Astrocyte of the spinal cord (primary cell): ENCODE measurements at places on chromosomes 1 and 21.

DNA sequence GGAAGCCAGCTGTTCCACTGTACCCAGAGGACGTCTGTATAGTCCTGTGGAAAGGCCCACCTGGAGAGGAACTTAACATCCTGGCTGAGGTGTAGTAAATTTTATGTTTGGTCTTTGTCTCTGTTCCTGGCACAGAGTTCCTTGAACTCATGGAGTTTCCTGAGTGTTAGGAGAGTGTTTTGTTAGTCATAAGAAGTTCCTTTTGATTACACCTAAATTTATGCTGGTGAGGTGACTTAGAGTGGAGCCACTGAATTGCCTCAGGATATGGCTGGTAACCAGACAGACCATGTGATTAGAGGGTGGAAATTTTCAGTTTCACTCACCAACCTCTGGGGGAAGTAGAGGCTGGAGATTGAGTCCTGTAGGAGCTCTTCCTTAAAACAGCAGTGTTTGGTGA is 57.9 kb downstream of the RASAL2 start:
- no peak for DNase-seq

- DNase-seq: no peak
These were observed 4.5 kb upstream of the GADD45A start for GRCh38 chr1:67680486-67680885.

- no peak for DNase-seq
These were observed 270.6 kb downstream of the NFIA start for GRCh38 chr1:61352845-61353435.

DNA sequence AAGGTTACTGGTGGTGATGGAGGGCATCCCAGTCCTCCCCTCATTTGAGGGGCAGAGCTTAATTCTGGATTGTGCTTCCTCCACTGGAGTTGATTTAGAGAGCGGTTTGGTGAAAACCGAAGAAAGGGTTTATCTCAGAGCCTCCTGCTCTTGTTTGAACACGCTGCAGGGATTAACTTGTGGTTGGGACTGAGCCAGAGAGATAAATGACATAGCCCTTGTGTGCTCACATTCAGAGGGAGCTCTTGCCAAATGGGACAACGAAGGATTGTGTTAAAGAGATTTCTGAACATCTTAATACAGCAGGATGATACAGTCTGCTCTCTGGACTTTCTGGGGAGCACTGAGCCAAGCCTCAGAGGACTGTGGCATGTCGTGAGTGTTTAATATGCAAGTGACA is 308.2 kb downstream of the DISC1 start:
- no peak for DNase-seq

- DNase-seq: no peak
These were observed 480 bp upstream of the MIS18A start for GRCh38 chr21:32279377-32279680.

- no peak for DNase-seq
These were observed 39.2 kb upstream of the LRRC8D start for GRCh38 chr1:89781494-89782126.

- DNase-seq: peak; percentile 80
These were observed 500.6 kb downstream of the DISC1 start for GRCh38 chr1:232127190-232127589.

GRCh38 chr1:233527818-233528217 is 86.1 kb upstream of the KCNK1 start:
- no peak for DNase-seq

- DNase-seq: no peak
These were observed 70.3 kb downstream of the HSF2BP start for GRCh38 chr21:43588957-43589356.

- DNase-seq: no peak
These were observed 51.7 kb downstream of the WLS start for GRCh38 chr1:68180441-68181164.

- DNase-seq: no peak
These were observed 23.3 kb downstream of the COLGALT2 start for GRCh38 chr1:184014271-184014670.

DNA sequence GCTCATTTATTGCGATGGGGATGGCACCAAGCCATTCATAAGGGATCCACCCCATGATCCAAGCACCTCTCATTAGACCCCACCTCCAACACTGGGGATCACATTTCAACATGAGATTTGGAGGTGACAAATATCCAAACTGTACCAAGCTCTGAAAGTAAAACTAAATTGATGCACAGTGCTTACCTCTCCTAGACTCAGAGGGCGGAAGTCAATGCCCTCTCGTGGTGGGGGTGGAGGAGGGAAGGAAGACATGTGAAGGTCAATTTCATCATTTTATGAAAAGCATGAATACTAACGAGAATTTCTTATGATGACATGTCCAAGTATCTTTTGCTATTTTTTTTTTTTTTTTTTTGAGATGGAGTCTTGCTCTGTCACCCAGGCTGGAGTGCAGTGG is 120.0 kb downstream of the PGBD5 start:
- DNase-seq: no peak

DNA sequence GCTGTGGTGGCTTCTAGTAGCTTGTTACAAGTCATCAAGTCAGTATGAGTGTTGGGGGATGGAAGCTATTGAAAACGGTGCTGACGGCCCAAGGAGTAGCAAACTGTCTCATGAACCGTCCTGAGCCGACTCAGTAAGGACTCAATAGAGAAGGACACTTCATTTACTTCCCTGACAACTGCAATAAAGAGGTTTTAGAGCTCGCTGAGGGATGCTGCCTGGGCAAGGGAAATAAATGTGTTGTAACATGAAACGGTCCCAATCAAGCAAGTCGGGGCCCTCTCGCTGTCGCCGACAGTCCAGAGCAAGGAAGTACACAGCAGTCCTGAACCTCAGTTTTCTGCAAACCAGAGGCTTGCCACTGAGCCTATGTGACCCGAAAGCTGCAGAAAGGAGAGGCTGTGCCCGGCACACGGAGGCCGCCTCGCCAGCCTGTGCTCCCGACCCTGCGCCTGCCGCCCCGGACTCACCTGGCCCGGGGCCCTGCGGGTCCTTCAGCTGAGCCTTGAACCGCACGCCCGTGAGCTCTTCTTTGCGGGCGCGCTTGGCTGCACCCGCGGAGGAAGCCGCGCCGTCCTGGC is 423 bp downstream of the URB1 start:
- DNase-seq: peak; percentile 10

GRCh38 chr1:59401581-59401980 is 104.7 kb downstream of the FGGY start:
- no peak for DNase-seq

- no peak for DNase-seq
These were observed 133.7 kb upstream of the COA6 start for GRCh38 chr1:234239515-234239914.

GRCh38 chr1:226350519-226350865 is 41.5 kb upstream of the LIN9 start:
- DNase-seq: no peak

GRCh38 chr1:63593303-63593885 is at the start of gene PGM1:
Gene PGM1, plus strand, starts transcription at chr1:63593411. Its CDS starts 78 bp downstream, at chr1:63593489.
- peak; percentile 69 for DNase-seq

DNA sequence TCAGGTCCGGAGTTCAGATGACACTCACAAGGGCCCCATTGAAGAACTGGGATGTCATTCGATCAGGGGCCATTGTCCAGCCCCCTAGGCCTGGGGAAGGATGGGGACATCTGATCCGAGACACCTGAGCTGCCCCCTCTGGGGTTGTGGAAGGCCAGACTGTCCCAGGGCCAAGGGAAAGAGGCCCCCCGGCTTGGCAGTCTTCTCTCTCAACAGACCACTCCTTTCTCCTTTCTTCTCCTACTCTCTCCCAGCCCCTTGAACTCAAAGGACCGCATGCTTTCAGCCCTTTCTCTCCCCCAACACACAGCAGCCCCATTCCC is 1.1 kb downstream of the S100A1 start:
- DNase-seq: no peak

- peak; percentile 89 for DNase-seq
These were observed 41.7 kb upstream of the ZNF326 start for GRCh38 chr1:89953131-89953626.

GRCh38 chr1:223210788-223211120 is 67.7 kb upstream of the TLR5 start:
- no peak for DNase-seq

- DNase-seq: no peak
These were observed 310.2 kb upstream of the AJAP1 start for GRCh38 chr1:4344065-4344732.

- DNase-seq: no peak
These were observed 2.0 kb upstream of the GJB3 start for GRCh38 chr1:34779005-34779404.

GRCh38 chr1:240170266-240170665 is 78.6 kb downstream of the FMN2 start:
- no peak for DNase-seq

GRCh38 chr1:75668813-75669212 is 55.7 kb upstream of the ACADM start:
- no peak for DNase-seq

DNA sequence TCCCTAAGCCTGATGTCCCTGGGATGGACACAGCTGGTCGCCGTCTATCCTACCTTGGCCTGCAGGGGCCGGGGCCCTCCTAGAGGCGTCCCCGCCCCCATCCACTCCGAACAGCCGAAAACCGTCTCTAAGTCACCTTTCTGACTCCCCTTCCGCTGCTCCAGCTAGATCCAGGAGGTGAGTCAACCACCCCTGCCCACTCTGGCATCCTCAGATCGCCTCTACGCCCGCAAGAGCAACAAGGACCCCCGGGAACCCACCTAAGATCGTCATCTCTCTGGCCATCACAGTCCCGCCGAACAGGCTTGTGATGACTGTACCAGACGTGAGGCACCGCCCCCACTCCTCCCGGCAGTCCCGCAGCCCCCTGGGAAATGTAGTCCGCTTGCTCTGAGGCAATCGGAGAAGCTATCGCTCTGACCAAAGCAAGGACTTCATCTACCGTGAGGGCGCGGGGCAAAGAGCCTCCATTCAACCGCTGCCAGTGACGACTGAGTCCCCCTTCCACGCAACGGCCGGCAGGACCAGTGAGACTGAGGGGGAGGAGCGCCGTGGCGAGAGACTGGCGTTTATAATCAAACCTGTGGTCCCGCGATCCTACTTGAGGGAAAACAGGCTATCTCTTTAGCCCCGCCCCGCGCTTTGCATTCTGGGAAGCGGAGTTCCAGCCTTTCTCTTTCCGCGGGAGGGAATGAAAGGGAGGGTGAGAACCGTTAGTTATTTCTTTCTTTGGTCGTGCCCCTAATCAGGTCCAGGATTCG is at the start of gene HSPA13:
Gene HSPA13, minus strand, starts transcription at position 312 of the 761 bp plus-strand sequence. Its CDS starts 27 bp downstream, at position 285.
- peak; percentile 100 for DNase-seq

GRCh38 chr1:35674111-35674510 is 32.8 kb upstream of the PSMB2 start:
- no peak for DNase-seq

GRCh38 chr1:54016343-54017282 is 1.4 kb downstream of the LDLRAD1 start:
- DNase-seq: peak; percentile 39

DNA sequence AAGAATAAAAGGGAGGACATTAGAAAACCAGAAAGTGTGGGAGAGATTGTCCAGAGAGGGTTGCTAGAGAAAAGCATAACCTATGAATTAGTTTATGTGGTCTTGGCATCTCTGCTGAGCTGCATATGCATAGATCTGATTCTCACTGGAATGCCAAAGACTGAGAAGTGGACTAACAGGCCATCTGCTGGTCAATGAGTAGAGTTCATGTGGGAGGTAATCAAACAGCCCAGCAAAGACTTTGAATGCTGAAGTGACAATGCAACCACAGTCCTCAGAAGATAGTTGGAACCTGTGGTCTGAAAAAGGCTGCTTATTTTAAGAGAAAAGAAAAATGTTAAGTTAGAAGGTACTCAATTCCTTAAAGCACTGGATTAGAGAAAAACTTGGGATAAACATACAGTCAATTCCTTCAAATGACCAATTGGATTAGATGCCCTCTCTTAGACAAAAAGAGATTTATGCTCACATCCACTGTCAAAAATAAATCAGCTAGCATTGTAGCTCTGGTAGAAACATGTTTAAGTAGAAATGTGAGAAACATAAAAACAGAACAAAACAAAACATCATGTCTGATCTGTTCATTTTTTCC is 382.8 kb downstream of the AMY1C start:
- peak; percentile 5 for DNase-seq

GRCh38 chr21:43854773-43855633 is 10.0 kb upstream of the AGPAT3 start:
- no peak for DNase-seq

DNA sequence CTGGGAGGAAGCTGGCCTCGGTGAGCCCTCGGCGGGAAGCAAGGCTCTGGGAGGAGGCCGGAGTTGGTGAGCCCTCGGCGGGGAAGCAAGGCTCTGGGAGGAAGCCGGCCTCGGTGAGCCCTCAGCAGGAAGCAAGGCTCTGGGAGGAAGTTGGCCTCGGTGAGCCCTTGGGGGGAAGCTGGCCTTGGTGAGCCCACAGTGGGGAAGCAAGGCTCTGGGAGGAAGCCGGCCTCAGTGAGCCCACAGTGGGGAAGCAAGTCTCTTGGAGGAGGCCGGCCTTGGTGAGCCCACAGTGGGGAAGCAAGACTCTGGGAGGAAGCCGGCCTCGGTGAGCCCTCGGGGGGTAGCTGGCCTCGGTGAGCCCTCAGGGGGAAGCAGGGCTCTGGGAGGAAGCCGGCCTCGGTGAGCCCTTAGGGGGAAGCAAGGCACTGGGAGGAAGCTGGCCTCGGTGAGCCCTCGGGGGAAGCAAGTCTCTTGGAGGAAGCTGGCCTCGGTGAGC is 36.0 kb downstream of the KRTAP10-1 start:
- no peak for DNase-seq

- no peak for DNase-seq
These were observed 7.6 kb upstream of the IFNAR1 start for GRCh38 chr21:33317145-33317544.

DNA sequence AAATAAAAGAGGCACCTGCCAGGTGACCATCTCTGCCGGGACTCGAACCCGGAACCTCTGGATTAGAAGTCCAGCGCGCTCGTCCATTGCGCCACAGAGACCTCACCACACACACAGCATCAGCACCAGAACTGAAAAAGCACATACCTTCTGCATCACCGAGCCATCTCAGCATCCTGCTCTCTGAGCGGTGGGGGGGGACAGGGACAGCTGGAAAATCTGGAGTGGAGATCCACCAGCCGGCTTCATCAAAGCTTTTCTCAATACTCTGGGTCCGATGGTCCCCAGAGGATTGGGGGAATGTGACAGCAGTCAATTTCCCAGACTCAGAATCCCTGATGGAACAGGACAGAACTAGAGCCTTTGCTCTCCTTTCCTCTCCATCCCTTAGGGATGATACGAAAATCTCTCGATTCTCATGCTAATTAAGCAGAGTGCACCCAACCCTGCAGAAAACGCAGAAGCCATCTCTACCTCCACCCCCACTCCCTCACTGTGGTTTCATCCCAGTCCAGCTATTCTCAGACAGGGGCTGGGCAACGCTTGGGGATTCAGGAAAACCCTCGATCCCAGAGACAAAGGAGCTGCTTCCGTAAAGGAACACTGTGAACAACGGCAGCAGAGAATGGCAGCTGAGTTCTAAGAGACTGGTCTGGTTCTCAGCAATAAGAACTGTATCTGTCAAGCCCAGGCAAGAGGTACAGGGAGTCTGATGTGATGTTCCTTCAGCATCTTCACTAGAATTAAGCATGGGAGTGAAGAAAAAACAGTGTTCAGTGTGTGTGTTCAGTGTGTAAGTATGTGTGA is 29.6 kb upstream of the CADM3 start:
- DNase-seq: peak; percentile 68
